ENCODE measurements at places on chromosomes 4 and X.
A peak's percentile ranks its signal among the peaks of the same experiment; 100 is the strongest.

- DNase-seq: no peak
Observed at GRCh38 chrX:108307132-108308085, 130.8 kb downstream of the COL4A6 start.

DNA sequence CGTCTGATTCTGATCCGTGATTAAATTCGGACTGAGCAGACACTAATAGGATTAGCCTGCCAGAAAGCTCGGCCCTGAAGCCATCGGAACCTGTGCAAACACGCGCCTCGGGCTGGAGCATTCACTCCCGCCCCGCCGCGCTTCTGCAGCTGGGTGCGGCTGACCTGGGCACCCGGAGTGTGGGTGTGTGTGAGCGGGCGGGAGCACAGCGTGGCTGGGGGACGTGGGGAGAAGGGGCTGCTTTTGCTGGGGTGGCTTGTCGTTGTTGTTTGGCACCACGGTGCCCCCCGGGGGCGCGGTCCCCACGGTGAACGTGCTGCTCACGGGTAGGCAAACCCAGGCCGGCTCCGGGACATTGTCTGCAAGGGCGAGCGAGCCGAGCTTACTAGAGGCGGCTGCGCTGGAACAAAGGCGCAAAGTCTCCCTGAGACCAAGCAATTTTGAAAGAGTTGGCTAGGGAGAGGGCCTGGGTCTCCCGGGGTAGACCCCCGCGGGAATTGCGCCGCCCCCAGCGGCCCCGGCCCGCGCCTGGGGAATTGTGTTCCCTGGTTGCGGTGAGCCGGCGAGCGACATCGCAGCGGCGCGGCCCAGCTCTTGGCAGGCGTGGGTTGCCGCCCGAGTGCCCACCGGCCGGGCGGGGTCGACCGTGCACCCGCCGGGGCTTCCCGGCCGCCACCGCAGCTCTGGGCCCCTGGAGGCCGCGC is 1.4 kb downstream of the MAMLD1 start:
- DNase-seq: no peak

DNA sequence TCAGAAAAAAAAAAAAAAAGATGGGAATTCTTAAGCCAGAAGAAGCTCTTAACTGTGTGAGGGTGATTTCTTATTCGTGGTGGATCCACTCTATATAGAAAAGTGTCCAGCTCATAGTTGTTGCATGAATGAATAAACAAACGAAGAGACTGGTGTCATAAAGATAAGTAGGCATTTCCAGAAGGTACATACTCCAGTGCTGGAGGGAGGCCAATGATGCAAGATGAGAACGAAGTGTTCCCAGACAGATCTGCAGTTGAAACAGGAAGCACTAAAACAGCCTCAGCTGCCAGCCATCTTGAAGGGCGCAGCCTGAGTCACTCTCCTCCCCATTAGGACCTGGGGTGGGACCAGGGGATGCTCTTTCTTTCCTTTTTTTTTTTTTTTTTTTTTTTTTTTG is 47.4 kb upstream of the HOPX start:
- DNase-seq: no peak

- DNase-seq: no peak
Observed at GRCh38 chrX:110578270-110578669, 217.3 kb downstream of the CHRDL1 start.

DNA sequence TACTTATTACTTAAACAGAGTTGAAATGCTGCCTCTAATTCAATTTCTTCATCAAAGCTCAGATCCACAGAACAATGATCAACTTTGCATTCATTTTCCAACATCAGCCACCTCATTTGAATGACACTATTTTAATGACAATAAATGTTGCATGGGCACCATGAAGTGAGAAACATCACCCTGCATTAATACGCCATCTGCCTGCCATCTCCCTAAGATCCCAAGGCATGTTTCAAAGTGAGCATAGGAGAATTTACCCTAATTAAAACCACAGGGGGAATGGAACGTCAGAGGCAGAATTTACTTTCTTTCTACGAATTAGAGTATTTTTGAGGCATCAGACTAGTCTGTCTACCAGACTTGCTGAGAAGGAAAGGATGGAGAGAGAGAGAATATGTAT is 32.7 kb downstream of the NEXMIF start:
- DNase-seq: no peak

DNA sequence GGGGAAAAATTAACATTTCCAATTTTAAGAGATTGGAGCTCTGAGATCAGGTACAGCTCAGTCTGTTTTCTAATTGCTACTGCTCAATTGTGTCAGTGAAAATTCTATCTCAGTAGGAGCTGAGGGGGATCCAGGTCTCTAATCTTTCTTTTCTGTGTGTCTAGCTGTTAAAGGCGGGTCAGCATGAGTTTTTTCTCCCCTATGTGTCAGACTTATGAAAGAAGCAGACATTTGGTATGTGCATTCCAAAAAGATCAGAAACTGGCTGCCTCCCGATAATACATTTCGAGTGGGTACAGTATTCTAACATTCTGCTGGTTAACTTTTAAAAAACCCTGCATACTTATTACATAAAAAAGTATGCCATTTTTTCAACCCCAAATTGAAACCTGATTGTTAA is 72.4 kb downstream of the PCDH7 start:
- no peak for DNase-seq

DNA sequence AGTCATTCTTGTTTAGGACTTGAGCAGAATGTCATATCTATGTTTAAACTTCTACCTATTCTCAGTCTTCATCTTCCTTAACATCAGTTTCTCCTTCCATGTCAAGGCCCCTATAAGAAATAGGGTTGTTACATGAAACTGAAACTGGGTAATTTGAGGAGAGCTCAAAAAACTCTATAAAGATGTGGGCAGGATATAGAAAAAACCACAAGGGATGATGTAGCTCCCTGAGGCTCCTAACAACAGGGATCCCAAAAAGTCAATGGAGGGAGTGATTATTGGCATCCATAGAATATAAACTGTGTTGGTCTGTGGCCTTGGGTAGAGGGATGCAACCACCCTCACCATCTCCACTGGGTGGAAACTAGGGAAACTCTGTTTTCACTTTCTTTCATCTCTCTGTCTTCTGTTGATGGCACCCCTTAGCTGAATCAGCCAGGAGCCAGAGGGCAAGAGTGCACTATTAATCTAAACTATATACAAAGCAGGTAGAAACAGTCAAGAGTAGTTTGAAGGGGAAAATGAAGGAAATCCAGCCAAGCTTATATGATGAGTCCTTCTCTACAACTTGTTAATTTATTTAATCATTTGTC is 27.6 kb downstream of the C4orf54 start:
- no peak for DNase-seq

- no peak for DNase-seq
Observed at GRCh38 chrX:71632923-71633657, 14.8 kb upstream of the CXCR3 start.

DNA sequence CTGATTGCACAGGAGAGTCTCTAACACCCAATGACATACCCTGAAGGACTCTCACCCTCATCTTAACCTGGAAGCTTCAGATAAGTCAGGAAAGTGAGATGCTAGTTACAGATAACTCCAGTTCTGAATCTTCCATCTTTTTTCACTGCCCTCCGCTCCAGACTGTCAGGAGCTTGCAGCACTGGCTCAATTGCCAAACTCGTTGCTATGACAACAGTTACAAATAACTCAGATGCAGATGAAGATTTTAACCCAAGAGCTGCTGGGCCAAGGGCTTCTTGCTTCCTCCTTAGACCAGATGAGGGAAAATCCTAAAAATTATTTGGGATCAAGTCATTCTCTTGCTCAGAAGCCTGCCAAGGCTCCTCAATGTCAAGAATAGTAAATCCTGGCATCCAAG is 109.1 kb upstream of the HUWE1 start:
- DNase-seq: no peak

DNA sequence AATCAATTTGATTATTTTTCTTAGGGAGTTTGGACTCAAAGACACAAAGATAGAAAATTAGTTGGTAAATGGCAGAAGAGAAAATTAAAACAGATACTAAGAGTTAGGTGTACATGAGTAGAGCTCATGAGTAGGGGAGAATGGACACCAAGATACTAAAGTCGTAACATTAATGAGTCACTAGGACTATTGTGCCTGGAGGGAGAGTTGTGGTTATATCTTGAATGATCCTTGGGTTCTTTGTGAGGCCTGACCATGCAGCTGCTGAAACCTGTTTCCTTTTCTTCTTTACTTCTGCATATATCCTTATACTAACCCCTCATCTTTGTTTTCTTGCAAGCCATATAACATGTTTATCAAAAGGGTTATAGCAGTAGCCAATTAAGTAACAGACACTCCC is 532.8 kb downstream of the RPA4 start:
- DNase-seq: no peak

- DNase-seq: peak; percentile 31
Observed at GRCh38 chrX:40174854-40175510, 77.2 kb upstream of the BCOR start.

DNA sequence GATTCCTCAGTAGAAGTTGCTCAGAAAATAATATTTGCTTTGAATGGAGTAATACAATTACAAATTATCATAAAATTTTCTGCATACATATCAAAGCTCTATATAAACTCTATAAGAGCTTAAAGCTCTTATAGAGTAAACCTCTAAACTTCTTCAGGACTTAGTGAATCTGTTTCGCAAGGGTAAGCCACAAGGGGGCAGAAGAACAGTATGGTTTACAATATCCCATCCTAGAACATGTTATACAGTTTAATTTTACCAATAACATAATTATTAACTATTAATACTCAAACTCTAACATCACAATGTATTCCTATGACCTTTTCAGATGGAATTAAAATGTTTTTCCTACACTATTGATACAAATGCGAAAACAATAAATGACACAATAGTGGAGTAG is 33.8 kb upstream of the SPANXN1 start:
- DNase-seq: no peak

- DNase-seq: no peak
Observed at GRCh38 chr4:2942532-2943363, 20.5 kb downstream of the NOP14 start.

GRCh38 chr4:145545538-145546174 is 64.0 kb downstream of the SMAD1 start:
- DNase-seq: no peak

DNA sequence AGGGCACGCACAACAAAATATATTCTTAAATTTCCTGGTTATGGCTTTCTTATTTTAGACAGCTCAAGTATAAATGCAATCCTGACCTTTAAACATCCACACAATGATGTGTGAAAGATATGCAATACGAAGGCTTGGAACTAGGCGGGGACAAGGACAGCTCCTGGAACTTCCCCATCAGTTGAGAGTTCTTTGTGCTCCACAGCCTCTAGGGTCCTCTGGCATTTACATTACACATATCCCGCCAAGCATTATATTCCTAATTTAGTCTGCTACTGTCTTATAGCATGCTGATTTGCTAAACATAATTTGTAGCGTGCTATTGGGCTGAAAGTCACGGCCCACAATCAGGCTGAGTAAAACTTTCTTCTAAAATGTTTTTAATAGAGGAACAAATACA is 74.4 kb downstream of the FTHL17 start:
- no peak for DNase-seq

DNA sequence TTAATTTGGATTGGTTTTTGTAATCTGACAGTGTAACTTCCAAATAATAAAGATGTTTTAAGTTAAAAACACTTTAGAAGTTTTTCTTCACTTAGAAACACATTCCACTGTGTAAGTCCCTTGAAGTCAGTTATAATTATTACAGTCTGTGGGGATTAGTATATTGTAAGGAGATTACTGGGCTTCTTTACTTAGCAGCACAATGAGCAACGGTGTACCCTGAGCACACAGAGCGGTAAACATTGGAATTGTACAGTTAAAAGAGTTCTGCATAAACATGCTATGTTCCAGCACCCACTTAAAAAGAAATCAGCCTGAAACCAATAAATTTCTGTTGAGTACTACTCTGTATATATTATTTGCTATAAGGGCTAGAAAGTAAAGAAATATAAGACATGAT is 44.3 kb downstream of the CCSER1 start:
- DNase-seq: no peak

DNA sequence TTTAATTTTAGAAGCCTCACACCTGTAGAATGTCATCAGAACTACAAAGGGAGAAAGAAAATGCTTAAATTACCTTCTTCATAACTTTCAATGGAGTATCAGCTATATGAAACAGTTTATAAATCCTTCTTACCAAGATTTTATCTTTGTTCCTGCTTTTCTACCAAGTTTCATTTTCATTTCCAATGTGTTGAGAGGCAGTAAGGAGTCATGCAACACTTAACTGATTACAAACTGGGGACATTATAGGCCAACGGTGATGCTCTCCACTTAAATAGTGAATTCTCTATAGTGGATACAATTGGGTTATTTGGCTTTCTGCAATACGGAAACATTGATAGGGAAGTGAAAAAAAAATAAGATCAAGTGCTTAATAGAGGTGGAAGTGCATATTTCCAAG is 145.2 kb upstream of the FTHL17 start:
- no peak for DNase-seq

DNA sequence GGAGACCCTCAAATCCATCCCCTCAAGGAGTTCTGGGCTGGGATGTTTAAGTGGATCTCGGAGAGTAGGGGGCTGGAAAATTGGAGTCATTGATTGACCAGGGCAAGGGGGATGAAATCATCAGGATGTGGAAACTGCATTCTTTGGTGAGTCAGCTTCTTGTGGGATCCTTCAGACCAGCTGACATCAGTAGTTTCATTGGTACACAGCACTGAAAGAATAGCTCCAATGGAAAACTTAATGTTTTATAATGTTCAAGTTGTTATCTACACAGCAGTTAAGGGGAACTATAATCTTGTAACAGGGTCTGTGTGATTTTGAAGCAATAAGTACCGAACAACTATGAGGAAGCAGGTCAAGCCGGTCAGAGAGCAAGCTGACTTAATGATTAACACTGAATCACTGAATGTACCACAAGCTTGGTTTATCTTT is 506.1 kb downstream of the RPA4 start:
- no peak for DNase-seq

- no peak for DNase-seq
Observed at GRCh38 chr4:178696515-178696914, 1254.3 kb upstream of the AGA start.

DNA sequence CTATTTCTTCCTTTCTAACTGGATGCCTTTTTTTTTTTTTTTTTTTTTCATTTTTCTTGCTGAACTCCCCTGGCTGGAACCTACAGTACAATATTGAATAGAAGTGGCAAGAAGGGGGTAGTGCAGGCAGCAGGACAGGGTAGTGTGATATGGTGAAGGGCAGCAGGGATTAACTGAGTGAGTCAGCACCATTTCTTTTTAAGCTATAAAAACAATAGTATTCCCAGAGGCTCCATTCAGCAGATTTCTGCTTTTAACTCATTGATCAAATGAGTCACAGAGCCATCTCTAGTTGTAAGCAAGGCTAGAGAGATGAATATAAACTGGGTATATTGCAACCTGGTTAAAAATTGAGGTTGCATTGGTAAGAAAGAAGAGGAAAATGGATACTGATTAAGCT is 53.6 kb upstream of the SETD7 start:
- no peak for DNase-seq

- DNase-seq: no peak
Observed at GRCh38 chr4:45539142-45539814, 584.6 kb downstream of the GABRG1 start.

- no peak for DNase-seq
Observed at GRCh38 chr4:175651756-175652310, 160.2 kb downstream of the GPM6A start.

- DNase-seq: no peak
Observed at GRCh38 chr4:78081541-78081940, 24.4 kb downstream of the FRAS1 start.

- DNase-seq: no peak
Observed at GRCh38 chr4:57147335-57148060, 37.3 kb upstream of the IGFBP7 start.

GRCh38 chrX:72088761-72089160 is 43.0 kb downstream of the RTL5 start:
- no peak for DNase-seq

GRCh38 chr4:177204126-177204525 is 105.5 kb upstream of the NEIL3 start:
- DNase-seq: no peak

GRCh38 chr4:2138846-2139500 is 79.8 kb downstream of the NAT8L start:
- no peak for DNase-seq

Measured in activated CD4-positive, alpha-beta T cell treated with anti-CD3 and anti-CD28 coated beads, Interleukin-2, amount 50 U/mL, for 4 hours (primary cell).